Suppressor macrophage (primary cell): ENCODE measurements at places on chromosomes 1 and 21.

GRCh38 chr1:201882665-201883132, 6.0 kb upstream of the SHISA4 start:
- peak; percentile 97 for DNase-seq

DNA sequence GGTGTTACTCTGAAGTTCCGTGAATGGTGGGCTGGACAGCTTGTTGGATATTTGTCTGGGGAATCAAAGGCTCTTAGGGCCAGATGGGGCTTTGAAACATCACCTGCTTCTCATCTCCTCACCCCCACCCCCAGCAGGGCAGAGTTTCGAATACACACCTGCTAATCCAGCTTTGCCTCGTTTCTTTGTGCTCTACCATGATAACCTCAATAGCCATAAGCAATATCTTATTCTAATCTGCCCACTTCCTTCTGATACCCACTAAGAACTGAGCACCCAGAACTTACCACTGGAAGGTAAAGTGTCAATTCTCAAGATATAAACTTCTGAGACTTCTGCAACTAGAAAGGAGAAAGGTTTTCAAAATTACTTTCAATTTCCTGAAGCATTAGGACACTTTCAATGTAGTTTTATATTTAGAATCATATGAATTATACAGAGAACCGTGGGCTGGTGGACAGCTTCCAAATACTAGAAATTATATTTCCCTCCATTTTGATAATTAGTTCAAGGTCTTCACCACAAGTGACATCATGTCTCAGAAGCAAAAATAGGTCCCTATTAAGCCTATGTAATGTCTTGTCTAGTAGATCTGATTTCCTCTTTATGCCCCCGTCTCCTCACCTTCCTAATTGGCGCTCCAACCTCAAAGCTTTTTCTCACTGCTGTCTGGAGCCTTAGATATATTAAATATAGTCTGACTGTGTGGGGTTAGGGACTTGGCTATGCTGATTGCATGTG, 64.4 kb upstream of the NEK2 start:
- no peak for DNase-seq

- no peak for DNase-seq
These were observed 59.9 kb upstream of the CNN3 start for GRCh38 chr1:94986783-94987182.

DNA sequence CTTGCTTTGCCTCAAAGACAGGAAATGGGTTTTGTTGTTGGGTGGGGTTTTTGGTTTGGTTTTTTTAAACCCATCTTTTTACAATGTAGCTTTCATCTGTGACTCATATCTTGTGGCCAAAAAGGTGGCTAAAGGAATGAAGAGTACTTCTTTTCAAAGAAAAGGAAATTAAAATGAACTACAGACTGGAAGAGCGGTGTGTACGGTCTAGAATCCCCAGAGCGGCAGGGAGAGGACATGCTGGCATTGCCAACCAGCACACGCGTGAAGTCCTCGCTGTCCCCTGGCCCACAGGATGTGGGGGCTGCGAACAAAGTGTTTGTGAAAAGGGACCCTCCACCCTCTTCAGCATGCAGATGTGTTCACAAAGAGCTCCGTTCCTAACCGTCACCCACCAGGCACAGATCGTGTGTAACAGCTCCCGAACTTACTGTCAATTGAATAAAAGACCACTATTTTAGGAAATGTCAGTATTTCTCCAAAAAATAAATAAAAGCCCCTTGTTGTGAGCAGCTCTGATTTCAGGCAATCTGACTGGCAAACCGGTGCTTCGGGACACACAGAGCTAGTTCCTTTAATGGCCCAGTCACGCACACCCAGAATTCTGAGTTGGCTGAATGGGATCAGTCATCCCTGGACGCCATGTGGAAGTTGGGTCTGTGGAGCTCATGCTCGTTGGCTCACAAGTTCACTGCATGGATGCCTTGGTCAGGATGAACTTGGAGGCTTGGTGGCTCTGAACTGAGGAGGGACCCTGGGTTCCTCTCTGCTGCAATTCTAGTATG, 602.9 kb downstream of the NPHP4 start:
- DNase-seq: no peak

DNA sequence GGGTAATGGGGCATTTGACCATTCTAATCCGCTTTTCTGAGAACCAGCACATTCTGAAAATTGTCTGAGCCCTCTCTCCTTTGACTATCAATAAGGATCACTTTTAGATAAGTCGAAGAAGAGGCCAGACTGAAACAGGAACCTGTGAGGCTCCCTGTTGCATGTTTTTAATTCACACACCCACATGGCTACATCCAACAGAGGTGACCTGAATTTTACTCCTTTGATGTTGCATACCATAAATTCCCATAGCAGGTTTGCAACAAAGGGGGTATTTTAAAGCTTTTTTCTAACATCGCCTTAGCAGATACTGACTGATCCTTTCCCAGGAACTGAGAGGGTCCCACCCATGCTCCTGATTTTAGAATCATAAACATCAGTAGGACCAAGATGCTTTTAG, 450.8 kb downstream of the USP25 start:
- no peak for DNase-seq

DNA sequence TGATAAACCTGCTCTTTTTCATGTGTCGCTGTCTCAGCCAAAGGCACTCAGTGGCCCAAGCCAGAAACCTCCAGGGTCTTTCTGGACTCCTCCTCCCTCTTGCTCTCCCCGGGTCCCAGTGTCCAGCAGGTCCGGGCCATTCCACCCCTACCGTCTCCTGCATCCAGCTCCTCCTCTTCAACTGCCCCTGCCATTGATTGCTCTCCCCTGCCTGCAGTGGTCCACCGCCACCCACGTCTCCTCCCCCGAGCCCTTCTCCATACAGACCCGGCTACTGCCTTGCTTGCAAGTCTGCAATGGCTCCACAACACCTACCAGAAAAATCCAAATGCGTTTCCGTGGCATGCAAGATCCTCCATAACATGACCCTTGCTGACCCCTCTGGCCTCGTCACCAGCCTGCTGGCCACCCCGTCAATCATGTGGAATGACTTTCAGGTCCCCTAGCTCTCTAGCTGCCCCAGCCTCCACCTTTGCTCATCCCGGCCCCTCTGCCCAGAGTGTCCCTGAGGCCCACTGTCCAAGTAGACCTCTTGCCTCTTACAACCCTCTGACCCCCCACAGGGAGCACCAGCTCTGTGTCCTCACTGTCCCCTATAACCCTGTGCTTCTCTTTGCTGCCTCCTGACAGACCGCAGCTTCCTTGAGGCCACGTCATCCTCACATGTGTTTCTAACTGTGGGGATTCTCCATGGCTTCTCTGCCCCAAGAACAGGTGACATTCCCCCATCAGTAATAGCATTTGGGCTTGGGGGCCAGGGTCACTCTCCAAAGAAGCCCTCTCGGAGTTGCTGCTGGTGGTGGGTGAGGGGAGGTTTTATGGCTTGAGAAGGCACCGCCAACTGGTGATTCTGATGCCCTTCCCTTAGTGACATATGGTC, 15.0 kb downstream of the CACNA1S start:
- DNase-seq: no peak

DNA sequence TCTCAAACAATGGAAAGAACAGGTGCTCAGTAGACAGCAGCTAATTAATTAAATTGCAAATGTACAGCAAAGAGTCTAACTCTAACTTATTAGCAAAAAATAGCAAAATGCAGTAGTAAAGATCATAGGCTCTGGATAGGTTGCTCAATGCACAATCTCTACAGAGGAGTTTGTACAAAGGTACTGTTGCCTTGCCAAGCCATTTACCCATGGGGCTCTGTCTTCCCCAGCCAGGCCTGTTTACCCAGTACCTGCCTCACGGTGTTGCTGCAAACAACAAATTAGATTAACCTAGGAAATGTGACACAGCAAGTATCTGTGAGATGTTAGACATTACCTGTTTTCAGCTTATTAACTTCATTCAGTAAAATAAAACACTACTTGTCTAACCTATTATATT, 222.0 kb downstream of the DENND1B start:
- no peak for DNase-seq

DNA sequence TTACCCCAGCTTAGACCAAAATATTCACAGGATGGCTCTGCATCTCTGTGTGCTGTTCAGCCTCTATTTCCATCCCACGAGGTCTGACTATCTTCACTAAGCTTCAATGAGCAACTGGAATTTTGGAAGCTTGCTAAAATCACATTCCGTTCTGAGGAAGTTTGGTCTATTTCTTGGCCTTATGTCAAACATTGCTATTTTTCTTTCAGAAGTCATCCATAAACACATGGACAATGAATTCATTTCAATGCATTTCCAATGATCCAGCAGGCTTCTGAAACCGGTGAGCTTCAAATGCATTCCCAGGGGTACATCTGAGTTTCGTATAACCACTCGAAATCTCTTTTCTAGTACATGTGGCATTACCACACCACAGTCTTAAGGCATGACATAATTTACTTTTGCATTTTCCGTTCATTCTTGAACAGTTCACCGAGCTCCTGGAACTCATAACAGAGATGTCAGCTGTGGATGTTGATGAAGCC, 294.1 kb upstream of the KAZN start:
- DNase-seq: no peak

DNA sequence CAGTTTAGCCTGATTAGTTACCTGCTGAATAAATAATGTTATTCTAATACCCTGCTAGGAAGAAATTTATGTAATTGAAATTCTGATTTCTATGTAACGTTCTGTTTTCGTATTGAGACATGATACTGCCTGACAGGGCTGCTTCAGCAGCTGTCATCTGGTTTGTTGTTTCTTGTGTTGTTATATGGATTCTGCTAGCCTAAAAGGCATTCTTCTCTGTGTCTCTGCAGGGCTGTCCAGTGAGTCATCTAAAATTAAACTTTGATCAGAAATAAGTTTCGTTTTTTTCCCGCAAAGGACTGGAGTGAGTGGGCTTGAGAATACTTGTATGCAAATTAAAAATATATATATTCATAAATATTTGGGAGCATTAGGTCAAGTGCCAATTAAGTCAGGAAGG, 93.0 kb downstream of the DYRK1A start:
- DNase-seq: no peak

DNA sequence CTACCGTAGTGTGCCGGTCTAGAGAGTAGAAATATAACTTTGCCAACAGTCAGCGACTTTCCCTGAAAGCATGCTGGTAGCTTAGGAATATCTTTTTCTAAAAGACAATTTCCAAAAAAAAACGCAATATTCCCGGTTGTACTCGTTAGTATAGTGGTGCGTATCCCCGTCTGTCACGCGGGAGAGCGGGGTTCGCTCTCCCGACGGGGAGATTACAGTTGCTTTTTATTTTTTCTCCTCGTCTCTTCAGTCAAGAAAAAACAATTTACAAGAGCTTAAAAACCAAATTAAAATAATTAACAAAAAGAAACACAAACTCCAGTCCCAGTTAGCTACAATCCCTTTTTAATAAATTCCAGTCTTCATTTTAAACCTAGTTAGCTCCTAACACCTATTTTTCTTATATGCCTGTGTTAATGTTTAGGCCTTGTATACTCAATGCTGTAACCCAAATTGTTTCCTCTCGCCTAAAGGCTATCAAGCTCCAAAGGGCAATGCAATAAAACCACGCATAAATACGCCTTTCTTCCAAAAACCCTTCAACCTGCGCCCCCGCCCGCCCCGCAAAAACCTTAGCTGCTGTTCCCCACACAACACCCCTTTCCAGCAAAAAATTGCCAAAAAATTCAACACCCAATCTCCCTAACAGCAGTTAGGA, 7.8 kb downstream of the HSPA6 start:
- DNase-seq: no peak

DNA sequence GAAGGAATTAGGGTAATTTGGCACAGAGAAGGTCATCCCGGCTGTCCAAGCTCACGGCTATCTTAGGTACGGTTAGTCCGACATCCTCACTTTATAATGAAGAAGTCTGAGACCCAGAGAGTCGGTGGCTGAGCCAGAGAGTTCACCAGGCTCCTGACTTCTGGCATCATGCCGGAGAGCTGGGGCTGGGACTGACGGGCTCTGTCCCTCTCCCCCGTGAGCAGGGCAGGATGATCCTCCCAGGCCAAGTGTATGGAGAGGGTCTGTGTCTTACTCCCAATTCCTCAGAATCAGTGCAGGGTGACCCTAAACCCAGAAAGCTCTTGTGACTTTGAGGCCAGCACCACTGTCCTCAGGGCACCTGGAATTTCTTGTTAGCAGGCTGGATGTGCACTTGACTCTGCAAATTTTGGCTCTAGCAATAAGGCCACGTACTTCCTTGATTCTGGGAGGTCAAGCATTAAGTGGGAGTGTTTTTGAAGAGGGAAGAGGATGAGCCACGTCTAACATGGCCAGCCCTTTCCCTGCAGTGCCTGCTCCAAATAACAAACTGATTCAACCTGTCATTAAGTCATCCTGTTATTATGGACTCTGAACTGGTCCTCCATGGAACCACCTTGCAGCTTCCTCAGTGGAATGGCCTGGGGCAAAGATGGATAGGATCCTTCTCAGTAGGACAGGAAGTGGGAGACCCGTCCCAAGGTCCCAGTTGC, 20.8 kb upstream of the BTG2 start:
- peak; percentile 62 for DNase-seq

DNA sequence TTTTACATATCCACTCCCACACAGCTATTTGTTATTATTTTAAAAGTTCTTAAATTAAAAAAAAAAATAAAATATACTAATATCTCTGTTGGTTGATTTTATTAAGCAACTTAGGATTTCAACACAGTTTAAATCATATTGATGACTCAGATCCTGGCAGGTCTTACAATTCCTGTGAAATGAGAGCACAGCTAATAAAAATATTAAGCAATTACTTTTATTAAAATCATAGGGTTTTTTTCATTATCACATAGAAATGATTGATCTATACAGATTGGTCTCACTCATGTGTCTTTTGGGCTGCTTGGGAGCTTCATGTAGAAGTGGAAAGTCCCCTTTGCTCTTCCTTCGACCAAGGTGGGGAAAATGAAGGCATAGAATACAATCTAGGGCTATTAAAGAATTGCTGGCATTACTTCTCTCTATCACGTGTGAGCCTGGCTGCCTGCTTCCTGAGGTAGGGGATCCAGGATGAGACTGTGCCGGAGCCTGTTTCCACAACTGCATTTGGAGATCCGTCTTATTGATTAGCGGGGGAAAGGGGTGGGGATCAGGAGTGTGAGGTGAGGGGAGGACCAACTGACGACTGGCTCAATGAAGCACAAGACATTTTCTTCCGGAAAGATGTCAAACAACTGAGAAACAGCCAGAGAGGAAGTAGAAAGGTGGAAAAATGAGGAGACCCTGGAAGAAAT, 858.0 kb downstream of the USP25 start:
- no peak for DNase-seq

DNA sequence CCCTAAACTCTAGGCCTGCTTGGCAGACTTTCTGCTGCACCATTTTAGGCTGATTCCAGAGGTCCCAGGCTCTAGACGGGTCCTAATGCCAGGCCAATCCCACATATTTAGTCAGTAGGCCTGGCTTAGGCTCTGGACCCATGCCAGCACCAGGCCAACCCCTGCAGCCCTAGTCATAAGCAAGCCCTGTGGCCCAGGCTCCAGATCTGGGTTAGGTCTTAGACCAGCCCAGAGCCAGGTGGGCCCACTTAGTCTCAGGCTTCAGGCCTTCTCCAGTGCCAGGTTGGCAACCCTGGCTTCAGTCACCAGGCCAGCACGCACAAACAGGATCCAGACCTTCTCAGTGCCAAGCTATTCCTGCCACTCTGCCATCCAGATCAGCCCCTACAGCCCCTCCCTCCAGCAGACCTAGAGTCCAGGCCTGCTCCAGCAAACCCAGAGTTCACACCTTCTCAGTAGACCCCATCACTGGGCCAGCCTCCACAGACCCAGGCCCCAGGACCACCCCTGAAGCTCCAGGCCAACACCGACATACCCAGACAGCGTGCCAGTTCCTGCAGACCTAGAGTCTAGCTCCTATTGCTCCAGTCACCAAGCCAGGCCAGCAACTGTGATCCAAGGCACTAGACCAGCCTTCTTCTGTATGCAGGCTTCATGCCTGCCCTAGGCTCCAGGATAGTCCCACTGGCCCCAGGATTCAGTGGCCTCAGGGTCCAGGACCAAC, 467.6 kb downstream of the RWDD3 start:
- DNase-seq: no peak

- no peak for DNase-seq
These were observed 577.2 kb upstream of the ZRANB2 start for GRCh38 chr1:71657891-71658679.
